ENCODE measurements at places on chromosomes 6 and 20.

GRCh38 chr6:15036690-15037245 is 209.1 kb upstream of the JARID2 start:
- DNase-seq = peak; percentile 96

- no peak for DNase-seq
Measured at GRCh38 chr6:70175770-70176169, 127.1 kb downstream of the COL9A1 start.

DNA sequence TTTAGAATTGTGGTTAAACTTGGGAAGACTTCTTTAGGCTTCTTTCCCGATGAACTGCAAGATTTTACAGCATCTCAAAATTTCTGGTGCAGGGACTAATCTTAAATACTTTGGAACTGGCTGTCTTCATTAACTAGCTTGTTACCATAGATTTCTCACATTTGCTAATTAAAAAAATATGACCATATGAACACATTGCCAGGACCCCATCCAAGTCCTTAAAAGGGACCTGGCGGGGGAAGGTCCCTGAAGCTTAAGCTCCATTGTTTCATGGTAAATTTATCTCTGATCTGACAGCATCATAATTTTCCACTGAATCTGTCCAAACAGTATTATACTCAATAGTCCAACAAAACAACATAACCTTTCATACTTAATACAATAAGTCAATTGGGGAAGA is 517.8 kb upstream of the FLRT3 start:
- DNase-seq = no peak

DNA sequence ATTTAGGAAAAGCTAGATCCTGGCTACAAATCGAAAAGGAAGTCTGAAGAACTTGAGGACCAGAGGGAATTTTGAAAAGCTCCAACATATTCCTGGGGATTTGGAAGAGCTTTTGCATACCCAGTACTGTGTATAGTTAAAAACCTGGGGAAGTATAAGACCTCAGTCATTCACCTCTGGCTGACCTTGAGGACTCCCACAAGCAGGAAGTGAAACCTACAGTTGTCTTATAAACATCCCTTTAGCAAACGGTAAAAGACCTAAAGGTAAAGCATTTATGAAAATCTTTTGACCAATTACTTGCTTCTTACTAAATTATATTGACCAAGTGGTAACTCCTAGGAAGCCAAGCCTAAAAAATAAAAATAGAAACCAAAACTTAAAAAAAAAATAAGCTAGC is 175.0 kb downstream of the HAO1 start:
- no peak for DNase-seq

- DNase-seq = peak; percentile 61
Measured at GRCh38 chr20:37915800-37916570, 13.1 kb downstream of the VSTM2L start.

DNA sequence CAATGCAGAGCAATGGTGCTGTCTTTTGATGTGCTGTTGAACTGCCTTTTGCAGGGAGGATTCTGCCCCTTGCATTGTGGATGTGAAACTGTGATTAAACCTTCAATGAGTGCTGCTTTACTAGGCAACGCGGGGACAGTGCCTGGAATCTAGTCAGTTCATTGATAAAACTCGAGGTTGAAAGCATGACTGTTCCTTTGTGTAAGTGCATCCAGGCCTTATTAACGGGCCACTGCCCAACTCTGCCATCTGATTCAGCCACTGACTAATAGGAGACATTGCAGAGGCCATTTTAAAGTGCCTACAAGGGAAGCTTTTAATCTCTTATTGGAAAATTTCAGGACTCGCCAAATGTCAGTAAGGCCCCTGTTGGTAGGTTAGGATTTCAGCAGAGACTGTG is 49.3 kb downstream of the SLC35F1 start:
- DNase-seq = no peak

DNA sequence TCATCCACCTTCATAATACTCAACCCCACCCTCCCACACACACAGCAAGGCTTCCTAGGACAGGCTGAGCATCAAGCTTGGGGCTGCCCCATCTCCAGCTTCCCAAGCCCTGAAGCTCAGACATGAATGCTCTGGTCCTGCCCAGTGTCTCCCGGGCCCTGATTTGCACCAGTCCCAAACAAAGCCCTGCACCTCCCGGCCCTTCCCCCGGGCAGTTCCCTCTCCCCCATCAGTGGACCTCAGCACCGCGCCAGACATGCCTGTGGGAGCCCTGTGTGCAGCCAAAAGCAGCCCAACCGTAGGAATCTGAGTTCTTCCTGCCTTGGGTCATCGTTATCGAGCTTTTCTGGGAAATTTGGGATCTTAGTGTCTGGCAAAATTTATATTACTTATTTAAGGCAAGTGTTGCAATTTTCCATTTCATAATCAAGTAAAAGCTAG is 63.5 kb downstream of the THBS2 start:
- DNase-seq = no peak

DNA sequence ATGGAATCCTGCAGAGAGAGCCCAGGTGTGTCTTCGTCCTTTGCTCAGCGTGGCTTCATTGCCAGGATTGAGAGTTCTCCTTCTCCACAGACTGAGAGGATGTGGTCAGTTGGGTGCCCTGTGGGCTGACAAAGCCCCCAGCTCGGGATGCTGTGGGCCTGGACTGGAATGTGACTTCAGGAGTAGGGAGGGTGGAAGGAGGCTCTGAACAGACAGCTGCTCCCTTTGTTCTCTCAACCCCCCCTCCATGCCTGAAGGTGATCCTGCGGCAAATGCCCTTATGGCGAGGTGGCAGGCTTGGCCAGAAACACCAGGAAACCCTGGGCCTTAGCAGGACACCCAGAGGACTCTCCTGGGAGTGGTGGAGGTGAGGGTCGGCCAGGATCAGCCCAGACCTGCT is 1.8 kb upstream of the CST5 start:
- no peak for DNase-seq

DNA sequence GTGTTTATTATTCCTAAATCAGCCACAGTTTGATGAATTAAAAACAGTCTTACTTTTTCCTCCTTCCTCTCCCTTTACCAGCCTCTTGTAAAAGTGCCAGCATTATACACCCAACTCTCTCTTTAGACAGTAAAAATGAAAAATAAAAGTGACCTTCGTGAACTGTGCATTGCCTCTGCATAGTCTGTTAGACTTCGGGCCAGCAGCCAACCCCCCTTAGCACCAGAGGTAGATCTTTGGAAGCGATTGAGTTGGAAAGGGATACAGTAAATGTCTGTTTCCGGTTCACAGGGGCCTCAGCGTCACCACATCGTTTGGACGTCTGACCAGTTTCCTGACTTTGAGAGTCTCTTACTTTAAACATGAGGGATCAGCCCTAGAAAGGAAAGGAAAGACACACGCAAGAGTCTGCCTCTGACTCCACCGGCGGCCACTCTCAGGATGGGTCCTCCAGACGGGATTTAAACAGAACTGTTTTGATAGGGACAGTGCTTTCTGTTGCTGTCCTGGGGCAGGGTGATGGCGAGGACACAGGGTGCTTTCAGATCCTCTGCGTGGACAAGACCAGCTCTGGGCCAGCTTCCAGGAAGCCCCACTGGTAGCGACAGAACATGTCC is 206.6 kb upstream of the PREP start:
- DNase-seq = no peak

GRCh38 chr6:136685540-136686108 is 106.7 kb downstream of the MAP3K5 start:
- no peak for DNase-seq

- DNase-seq = no peak
Measured at GRCh38 chr6:107533415-107534059, 43.6 kb downstream of the SOBP start.

GRCh38 chr6:75755704-75756103 is 6.7 kb downstream of the MYO6 start:
- DNase-seq = no peak

DNA sequence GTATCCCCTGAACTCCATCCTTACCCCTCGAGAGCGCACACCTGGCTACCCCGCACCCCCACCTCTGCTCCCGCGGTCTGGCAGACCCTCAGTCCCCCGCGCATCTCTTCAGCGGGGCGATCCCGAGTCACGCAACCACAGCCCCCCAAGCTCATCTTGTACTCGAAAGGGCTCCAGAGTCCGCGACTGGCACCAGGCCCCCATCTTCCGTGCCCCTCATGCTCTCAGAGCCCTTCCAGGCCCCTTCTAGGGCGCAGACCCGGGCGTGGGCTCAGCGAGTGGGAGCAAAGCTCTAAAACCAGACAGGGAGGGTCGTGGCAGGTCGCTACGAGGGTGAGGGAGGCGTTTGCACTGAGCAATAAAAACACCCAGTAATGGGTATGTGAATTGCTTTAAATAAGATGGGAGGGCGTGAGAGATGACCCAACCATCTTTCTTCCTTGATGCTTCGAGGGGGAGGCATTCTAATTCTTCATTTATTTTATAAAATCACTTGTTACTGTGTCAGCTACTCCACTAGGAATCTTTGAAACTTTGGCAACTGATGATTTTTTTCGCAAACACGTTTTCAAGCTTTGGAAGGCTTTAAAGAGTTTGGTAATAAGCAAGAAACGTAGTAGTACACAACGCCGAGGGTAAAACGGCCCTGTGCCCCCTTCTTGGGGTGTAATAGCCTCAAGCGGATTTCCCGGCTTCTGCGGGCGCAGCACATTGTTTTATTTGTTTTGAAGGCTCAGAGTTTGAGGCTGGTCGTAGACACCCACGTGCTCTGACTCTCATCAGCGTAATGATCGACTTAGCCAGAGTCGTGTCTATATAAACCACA is 42.6 kb upstream of the SUPT3H start:
- peak; percentile 56 for DNase-seq

DNA sequence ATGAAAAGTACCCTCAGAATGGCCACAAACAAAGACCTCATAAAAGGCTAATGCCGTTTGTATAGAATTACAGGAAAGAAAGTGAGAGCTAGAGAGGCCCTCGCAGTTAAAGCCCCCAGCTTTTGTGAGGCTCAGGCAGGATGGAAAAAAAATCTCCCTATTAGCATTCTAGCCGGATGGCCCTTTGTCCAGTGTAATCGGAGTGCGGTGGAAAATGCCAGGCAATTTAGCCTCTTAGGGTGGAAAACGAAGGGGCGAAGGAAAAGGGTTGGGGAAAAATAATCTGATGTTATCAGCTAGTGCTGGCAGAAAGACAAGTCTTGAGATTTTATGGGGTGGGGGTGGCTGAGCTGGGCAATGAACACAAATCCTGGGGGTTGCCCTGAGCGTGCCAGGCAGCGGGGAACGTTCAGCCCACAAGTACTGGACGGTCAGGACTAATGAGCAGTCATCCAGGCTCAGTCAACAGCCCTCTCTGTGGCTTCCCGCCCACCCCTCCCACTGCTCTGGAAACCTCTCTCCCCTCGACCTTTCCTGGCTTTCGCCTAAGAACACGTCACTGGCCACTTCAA is 92.4 kb downstream of the PSMG4 start:
- DNase-seq = peak; percentile 54

- DNase-seq = no peak
Measured at GRCh38 chr20:23249541-23249940, 101.0 kb upstream of the NXT1 start.

DNA sequence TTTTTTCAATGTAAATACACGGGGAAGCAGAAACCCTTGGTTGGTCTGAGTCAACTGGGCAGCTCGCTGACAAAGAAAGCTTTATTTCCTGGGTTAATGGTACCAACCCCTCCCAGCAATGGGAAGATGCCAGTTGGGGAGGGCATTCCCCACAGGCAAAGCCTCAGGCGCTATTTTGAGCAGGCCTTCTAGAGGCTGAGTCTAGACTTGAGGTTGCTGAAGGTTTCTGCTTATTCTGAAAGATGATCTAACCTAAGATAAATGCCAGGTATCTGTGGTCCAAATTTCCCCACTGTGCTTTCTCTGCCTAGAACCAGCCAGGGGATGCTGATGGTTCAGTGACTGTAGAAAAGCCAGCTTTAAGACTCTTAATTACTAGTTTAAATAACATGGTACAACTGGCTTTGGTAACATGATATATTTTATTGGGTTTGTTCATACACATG is 172.5 kb upstream of the JARID2 start:
- DNase-seq = no peak

GRCh38 chr20:58711266-58712051 is 18.9 kb downstream of the NPEPL1 start:
- DNase-seq = no peak

DNA sequence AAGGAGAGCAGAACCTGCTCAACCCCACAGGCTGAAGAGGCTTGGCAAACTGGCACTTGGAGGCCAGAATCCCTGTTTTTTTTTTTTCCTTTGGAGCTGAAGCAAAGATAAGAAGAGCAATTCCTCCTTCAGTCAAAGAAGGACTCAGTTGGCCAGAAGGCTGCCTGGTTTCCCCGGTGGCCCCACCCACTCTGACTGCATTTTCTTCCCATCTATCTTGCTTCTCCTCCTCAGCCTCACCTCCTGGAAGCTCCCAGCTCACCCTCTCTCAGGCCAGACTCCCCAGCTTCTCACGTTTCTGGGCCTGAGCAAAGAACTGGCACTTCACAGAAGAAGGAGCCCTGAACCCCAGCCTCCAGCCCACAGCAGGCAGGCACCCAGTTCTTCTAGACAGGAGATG is 2.4 kb downstream of the LRFN2 start:
- no peak for DNase-seq

- no peak for DNase-seq
Measured at GRCh38 chr6:90216072-90216977, 80.3 kb downstream of the BACH2 start.

DNA sequence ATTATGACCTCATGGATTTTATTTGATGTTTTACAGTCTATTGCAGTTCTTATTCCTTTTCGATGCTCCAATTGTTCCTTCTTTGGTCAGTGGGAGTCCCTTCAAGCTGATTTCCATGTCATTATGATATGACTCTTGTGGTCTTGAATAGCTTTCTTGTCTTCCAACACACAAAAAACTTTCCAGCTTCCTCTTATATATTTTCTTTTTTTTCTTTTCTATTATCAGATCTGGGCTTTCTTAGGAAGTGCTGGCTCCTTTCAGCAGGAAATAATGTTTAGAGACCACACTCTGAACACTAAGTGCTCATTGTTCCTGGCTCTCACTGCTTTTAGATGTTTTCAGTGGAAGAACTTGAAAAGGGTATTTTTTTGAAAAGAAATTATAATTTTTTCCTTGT is 3.1 kb upstream of the SLC17A1 start:
- DNase-seq = no peak

- no peak for DNase-seq
Measured at GRCh38 chr20:41309817-41310216, 7.7 kb downstream of the ZHX3 start.
